ENCODE measurements at places on chromosomes 5 and 9.

GRCh38 chr5:78162253-78162862, 132.1 kb downstream of the AP3B1 start:
- no peak for DNase-seq

GRCh38 chr9:95189251-95190098, 128.0 kb downstream of the FANCC start:
- no peak for DNase-seq

DNA sequence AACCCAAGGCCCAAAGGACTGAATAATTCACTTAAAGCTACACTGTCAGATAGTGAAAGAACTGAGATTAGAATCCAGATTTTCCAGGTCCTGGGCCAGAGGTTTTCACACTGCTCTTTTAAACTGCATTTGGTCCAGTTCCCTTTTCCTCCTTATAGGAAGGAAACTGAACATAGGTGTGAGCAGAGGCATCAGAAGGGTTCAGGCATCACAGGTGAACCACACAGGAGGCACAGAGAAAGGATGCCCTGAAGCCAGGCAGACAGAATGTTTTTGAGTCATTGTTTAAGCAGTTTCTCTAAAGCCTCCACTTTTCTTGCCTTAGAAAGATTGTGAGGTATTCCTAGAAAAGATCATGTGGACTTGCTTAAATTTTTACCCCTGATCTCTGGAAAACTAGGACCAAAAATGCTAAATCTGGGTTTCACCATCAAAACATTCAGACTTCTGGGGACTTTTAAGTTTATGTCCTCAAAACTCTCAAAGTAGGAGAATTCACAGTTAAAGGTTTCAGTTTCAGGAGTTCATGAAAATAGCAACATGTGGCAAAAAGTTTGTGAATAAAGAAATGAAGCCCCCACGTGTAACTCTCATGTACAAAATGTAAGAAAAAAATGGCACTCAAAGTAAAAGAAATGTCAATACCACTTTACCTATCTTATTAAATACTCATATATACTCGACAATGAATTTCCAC, 386.1 kb downstream of the NTRK2 start:
- no peak for DNase-seq

DNA sequence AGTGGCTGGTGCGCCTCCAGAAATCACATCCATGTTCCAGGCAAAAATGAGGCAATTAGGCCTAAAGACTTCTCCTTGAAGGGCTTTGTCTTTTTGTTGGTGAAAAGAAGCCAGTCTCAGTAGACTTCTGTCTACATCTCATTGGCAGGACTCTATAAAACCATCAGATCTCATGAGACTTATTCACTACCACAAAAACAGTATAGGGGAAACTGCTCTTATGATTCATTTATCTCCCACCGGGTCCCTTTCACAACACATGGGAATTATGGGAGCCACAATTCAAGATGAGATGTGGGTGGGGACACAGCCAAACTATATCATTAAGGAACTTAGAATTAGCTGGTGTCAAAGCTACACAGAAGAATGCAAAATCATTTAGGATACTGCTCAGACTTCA, 77.7 kb upstream of the SNX2 start:
- DNase-seq: no peak

DNA sequence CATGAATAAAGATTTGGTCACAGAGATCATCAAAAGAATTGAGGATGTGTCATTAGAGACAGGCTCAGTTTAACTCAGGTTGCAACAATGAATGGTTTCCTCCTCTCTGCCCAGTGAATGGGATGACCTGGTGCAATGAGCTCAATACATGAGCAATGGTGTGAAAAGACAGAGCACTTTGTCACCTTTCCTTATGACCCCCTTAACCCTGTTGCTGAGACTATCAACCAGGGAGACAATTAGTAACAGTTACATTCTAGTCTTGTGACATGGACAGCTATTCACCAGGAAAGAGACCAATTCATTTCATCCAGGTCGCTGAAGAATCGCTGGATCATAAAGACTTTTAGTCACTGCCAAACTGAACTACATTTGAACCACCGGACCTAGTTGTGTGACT, 19.9 kb upstream of the CDH6 start:
- DNase-seq: no peak

DNA sequence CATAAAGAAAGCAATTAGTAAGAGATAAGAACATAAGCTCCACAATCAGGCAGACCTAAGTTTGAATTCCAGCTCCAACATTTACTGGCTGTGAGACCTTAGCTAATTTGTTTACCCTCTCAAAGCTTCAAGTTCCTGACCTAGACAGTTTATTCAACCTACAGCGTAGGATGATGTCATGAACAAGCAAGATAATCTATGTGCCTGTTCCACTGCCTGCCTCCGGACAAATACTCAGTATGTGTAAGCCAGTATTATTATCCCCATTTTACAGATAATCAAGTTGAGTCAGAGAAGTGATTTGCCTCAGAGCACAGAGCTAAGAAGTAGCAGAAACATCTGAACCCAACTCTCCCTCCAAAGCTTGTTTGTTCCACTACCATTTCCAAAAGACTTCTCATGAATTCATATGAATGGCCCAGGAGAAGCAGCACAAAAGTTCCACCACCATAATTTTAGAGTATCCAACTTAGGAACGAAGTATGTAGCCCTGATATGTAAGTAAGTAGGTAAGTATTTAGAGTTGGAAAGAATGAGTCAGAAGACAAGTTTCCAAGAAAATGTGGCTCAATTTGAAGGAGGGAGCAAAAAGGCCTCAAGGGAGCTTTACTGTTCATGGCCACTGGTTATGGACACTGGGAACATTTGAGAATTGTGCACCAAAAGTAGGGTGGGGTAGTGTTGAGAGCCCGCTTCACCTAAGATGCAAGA, 398.2 kb downstream of the NFIB start:
- no peak for DNase-seq

GRCh38 chr9:15735083-15735857, 182.4 kb downstream of the CCDC171 start:
- DNase-seq: peak; percentile 71

DNA sequence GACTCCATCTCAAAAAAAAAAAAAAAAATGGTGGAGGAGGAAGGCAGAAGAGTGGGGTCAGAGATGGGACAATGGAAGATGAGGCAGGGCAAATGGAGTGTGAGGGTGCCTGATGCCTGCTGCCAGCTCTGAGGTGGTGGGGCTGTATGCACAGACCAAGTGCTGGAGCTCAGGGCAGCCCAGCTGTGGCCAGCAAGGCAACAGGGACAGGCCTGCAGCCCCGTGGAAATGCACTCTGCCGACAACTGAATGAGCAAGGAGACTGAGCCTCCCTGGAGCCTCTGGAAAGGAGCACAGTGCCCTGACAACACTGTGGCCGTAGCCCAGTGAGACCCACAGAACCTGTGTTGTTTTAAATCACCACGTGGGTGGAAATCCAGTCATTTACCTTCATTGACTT, 22.9 kb upstream of the SMIM32 start:
- no peak for DNase-seq

Data from fibroblast of skin of left biceps (primary cell).